ENCODE measurements at places on chromosomes 5 and 9.

DNA sequence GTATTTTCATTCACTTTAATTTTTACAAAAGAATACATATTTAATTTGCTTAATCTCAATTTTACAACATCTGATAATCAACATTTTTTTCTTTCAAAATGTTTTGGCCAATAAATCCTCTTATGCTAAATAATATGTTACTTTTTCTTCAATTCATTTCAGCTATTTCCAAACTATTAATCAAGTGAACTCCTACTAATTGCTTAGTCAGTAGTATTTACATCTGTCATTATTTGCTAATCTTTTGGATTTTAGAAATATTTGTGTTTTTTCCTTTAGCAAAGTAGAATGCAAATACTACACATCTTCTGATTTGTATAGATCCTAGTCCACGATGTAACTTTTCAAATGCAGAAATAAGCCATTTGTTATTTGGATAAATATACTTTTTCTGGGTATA lies 1.6 kb upstream of the TNPO1 start:
- DNase-seq: no peak

GRCh38 chr5:135729321-135729786 lies 105.1 kb upstream of the SLC25A48 start:
- no peak for DNase-seq

DNA sequence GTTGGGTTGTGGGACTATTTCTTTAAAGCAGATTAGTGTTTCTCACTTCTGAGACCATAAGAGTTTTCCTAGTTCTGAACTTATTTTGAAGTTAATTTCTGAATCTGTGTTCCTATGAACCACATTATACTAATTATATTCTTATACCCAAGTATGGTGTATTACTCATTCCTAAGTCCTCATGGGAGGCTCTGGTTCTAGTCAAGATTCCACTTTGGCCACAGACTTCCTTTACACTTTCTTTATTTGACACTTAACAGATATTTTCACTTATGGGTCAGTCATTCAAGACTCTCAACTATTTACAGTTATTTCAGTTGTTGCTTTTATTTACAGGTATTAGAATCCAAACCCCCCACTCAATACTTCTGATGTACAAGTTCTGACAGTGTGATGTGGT lies 937.2 kb upstream of the TYRP1 start:
- DNase-seq: no peak

DNA sequence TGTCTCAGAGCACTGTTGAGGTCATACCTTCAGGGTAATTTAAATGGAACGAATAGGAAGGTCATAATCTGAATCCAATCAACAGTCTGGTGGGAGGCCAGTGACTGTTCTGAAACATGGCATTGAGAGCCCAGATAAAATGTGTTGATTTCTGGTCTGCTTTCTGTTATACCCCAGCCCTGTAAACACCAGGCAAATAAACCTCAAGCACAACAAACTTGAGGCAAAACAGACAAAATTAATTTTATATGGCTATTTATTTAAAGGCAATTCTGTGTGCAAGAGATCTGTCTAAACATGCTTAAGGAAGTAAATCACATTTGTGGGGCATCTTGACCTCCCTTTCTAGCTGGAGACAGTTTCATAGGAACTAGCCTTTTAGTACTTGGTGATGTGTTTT lies 140.9 kb upstream of the SPEF2 start:
- no peak for DNase-seq

GRCh38 chr9:130321539-130321938 lies 56.0 kb downstream of the HMCN2 start:
- no peak for DNase-seq

DNA sequence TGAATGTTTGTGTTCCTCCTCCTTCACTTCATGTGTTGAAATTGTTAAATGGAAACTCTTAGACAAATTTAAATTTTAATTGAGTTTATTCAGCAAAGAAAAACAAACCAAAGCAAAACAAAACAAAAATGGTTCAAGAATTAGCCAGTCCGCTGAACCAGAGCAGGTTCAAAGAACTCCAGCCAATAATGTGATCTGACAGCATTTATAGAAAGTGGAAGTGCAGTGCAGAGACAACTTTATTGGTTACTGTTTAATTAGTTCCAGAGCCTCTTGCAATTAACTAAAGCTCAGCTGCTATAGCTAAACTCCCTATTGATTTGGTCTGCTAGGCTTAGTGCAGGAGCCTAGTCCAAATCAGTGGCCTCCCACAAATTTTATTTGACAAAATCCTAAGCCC lies 132.9 kb downstream of the RNF180 start:
- DNase-seq: no peak

- no peak for DNase-seq
Observed at GRCh38 chr9:26043431-26043830, 365.2 kb upstream of the TUSC1 start.

DNA sequence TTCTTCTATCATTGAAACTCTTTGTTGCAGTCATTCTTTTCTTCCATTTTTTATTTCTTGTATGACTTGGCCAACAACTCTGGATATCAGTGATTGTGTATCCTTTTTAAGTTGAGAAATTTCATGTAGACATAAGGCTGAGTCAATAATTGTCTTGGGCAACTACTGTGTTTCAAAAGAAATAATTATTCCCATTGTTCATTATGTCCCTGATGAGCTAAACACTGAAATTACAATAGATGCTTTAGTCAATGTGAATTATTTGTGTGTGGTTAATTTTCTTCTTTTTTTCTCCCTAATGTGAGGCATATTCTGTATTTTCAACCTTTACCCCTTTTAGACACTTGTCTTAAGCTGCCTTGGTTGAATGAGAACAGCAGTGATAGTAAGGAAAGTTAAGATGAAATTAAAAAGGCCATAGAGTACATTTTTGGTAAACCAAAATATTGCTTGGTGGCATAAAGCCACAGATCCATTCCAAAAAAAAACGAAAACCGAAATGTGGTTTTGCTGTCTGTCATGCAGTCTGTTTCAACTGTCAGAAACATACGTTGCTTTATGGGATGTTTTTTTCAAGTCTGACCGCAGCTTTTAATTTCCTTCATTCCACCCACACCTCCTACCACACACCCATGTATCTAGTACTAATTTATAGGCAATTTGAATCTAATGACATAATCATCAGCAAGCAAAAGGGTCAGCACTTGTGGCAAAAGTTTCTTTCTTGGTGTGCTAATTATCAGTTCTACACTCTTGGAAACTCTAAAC lies 21.1 kb downstream of the TLE4 start:
- DNase-seq: no peak

- DNase-seq: no peak
Observed at GRCh38 chr5:80139466-80139972, 104.4 kb downstream of the THBS4 start.

- no peak for DNase-seq
Observed at GRCh38 chr9:123116036-123116435, 82.6 kb downstream of the GPR21 start.

DNA sequence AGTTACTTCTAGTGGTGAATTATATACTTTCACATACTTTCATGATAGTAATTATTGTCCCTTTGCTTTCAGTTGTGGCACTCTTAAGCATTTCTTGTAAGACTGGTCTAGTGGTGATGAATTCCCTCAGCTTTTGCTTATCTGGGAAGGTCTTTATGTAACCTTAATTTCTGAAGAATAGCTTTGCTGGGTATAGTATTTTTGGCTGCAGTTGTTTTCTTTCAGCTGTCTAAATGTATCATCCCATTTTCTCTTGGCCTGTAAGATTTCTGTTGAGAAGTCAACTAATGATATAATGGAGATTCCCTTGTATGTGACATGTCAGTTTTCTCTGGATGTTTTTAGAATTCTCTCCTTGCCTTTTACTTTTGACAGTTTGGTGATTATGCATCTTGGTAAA lies 41.0 kb downstream of the TMEM38B start:
- no peak for DNase-seq

GRCh38 chr9:101128623-101129022 lies 100.1 kb downstream of the PLPPR1 start:
- DNase-seq: no peak

- DNase-seq: no peak
Observed at GRCh38 chr9:133151041-133151440, 12.7 kb downstream of the GBGT1 start.

DNA sequence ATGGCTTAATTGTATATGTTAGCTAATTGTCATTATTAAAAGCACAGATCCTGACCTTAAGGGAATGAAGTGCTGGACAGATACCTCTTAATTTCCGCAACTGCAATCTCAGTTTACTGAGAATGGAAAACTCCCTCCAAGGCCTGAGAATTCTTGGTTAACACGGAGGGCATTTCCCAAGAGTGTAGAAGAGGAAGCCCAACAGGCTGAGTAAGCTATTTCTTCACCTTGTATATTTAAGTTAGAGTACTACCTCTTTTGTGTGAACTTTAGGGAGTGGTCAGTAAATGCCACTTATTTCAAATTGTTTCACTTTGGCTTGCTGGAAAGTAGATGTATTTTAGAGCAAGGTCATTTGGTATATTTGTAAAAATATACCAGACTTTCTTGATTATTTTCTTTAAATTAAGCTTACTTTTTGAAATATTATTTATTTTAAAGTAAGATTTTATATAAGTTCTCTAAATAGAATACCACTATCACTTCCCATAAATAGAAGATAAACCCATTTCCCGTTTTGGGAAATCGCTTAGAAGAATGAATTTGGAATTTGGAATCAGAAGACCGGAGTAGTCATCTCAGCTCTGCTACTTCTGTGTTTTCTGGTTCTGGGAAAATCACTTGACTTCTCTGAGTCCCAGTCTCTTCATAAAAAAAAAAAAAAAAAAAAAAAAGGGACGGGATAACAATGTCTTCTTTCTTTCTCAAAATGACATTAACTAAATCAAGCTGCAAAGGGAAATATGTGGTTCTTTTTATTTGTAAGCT lies 26.0 kb upstream of the C9orf72 start:
- DNase-seq: no peak

GRCh38 chr9:8429768-8430167 lies 630.2 kb upstream of the DMAC1 start:
- no peak for DNase-seq

DNA sequence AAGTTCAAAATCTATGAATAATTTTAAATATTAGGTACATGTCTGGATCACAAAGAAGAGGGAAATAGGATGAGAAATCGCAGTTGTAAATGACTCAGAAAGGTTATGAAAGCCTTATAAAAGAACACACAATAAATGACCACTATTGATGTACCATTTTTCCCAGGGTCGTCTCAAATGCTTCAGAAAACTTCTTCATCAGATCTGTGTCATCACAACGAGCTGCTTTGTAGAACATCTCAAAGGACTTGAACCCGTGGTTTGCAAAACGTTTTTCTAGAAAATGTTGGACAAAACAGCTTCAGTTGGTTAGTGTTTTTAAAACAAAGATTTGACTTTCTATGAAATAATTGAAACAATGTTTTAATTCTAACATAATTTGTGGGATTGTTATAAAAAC lies 100.1 kb downstream of the SVEP1 start:
- DNase-seq: no peak

DNA sequence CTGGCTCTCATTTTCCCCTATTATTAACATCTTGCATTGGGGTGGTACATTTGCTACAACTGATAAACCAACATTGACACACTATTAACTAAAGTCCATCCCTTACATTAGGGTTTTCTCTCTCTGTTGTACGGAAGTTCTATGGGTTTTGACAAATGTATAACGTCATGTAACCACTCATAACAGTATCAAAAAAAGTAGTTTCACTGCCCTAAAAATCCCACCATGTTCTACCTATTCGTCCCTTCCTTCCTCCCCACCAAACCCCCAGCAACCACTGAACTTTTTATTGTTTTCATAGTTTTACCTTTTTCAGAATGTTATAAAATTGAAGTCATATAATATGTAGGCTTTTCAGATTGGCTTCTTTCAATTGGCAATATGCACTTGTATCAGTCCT lies 40.1 kb downstream of the MLLT3 start:
- no peak for DNase-seq

- DNase-seq: no peak
Observed at GRCh38 chr5:83900306-83900705, 179.7 kb upstream of the HAPLN1 start.

GRCh38 chr5:52861368-52861767 lies 73.7 kb downstream of the ITGA1 start:
- no peak for DNase-seq

GRCh38 chr5:60210810-60211209 lies 317.3 kb upstream of the PDE4D start:
- no peak for DNase-seq

DNA sequence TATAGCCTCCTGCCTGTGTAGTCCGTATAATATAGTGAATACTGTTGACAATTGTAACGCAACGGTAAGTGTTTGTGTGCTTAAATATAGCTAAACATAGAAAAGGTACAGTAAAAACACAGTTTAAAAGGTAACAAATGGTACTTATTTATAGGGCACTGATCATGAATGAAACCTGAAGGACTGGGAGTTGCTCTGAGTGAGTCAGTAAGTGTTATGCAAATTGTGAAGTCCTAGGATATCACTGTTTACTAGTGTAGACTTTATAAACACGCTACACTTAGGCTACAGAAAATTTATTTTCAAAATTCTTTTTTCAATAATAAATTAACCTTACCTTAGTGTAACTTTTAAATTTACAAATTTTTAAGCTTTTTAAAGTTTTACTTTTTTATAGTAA lies 1090.1 kb downstream of the CDH9 start:
- no peak for DNase-seq

GRCh38 chr5:96326902-96327301 lies 106.1 kb downstream of the PCSK1 start:
- DNase-seq: no peak

DNA sequence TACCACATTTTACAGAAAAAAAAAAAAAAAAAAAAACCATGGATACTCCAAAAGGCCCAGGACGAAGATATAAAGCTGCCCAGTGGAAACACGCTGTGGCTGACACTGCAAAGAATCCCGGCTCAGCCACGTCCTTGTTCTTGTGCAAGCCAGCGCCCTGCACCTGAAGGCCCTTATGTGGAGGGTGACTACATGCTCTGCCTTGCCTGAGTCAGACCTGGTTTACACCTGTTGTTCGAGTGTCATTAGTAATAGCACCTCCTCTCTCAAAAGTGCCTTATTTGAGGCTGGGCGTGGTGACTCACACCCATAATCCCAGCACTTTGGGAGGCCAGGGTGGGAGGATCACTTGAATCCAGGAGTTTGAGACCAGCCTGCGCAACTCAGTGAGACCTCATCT lies 54.3 kb upstream of the ZSWIM6 start:
- no peak for DNase-seq

DNA sequence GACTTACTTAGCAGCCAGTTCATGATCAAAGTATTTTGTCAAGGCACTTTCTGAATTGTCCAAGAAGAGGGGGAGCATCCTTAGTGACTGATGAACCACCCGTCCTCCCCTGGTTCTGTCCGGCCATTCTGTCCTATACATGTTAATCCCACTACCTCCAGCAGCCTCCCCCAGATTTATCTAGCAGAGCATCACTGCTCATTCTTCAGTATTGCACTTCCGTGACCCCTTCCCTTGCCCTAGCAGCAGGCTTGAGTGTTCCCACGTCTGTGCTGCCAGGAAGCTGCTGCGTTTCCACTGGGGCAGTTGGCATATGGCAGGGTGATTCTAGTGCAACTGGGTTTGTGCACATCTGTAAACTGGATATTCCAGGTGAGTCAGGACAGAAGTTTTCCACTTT lies 4.5 kb downstream of the GLDC start:
- no peak for DNase-seq

DNA sequence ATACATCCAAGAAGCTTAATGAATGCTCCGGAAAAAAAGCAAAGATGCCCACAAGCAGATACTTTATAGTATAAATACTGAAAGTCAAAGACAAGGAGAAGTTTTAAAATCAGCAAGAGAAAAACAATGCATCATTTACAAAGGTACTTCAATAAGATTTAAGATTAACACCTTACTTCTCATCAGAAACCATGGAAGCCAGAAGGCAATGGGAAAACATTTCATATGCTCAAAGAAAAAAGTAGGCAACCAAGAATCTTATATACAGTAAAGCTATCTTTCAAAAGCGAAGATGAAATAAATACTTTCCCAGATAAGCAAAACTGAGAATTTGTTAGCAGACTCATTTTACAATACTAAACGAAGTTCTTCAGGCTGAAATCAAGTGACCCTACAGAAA lies 51.1 kb downstream of the ABHD17B start:
- no peak for DNase-seq
